ENCODE measurements at places on chromosomes 16 and 17.
A peak's percentile ranks its signal among the peaks of the same experiment; 100 is the strongest.

DNA sequence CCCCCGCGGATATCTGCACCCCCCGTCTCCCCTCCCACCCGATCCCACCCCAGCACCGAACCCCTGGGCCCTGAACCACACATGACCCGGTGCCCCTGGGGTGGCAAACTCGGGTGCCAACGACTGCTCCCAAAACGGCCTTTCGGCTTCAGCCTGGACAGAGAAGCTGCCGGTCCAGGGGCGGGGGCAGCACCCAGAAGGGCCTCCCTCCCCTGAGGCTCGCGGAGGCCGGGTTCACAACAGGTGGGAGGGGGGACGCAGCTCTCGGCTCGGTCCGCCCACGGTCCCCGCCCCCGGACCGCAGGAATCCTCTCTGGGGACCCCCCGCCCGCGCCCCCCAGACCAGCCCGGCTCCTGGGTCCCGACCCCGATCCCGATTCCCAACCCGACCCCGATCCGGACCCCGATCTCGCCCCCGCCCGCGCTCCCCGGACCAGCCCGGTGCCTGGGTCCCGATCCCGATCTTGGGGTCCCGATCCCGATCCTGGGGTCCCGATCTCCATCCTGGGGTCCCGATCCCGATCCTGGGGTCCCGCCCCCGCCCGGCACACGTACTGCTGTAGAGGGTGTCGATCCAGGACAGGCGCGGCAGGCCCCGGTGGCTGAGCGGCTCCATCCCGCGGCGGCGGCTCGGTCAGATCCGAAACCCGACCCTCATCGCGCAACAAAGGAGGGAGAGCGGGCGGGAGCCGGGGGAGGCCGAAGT is 516 bp downstream of the ABR start:
- DNase-seq = no peak

GRCh38 chr16:57600048-57600835 is 28.2 kb upstream of the ADGRG1 start:
- DNase-seq = peak; percentile 64

DNA sequence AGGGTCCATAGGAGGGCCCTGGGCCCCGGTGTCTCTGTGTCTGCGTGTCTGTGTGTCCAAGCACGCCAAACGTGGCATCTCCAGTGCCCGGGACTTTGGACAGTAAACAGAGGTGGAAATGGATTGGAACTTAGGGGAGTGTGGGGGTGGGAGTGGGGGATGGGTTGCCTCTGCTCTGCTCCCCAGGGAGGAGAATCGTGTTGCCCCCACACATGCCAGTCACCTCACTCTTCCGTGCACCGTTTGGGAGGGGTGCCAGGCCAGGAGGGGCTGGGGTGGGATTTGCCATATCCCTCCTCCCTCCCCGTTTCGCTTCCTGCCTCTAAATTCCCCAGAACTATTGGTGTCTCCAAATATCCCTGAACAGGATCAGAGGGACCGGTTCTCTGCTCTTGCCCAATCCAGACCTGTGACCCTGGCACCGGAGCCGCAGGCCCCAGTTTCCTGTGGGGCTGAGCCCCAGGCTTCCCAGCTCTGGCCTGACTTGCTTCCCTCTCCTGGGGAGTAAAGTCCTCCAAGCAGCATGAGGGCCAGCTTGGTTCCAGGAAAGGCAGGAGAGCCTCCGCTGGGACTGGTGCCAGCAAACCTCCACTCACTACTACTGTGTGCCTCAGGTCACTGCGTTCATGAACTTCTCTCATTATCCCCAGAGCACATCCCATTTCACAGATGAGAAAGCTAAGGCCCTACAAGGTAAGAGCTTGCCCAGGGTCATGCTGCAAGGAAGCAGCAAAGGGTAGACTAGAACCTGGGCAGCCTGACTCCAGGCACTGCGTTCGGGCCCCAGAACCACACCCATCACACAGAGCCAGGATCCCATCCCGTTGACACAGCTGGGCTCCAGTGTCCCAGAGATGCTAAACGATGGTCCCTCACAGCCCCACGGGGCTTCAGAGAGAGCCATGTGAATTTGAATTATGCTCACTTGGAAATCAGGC is at the start of gene ASGR1:
TSS of gene ASGR1 (minus strand) at position 54 of the 938 bp plus-strand sequence. CDS start 807 bp downstream, outside the sequence.
- DNase-seq = no peak

GRCh38 chr17:76816590-76817135 is 51.5 kb upstream of the MGAT5B start:
- peak; percentile 71 for DNase-seq

DNA sequence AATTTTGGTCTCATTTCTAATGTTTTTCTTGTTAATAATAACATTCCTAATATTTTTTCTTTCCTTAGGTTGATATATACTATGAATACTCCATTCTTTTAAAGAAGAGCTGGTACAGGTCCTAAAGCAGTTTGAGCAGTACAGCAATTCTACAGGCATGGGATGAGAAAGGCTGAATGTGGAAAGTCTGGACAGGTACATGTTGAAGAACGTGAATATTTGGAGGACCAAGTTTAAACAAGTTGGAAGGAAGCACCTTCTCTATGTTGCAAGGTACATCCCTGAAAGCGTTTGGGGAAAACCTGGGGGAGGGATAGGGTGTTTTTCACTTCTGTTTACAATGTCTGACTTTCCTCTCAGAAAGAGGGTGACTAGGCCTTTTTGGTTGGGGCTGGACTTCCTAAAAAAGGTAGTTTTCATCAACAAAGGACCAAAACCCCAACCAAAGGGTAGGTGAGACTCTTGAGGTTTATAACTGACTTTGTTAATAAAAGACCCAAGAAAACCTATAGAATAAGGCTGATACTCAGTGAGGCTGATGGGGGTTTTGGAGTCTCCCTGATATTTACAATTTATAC is 95.9 kb upstream of the AXIN2 start:
- no peak for DNase-seq

- DNase-seq = peak; percentile 41
These were observed 84.2 kb downstream of the WWOX start for GRCh38 chr16:78183437-78184237.

DNA sequence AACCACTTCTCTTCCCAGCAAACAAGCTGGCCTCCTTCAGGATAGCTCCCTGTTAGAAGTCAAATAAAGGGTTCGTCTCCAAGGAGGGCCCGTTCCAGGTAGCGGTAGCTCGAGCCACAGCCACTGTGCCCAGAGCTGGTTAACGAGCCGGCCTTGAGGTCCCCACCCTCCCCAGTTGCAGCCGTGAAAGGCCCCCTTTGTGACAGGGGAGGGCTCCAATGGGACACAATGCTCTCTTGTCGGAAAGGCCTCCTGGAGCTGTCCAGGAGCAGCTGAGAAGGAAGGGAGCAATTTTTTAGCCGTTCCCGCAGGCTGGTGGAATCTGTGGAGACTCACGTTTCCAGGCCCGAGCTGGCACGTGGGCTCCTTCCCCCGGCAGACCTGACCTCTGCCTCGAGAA is 29.9 kb upstream of the FOXF1 start:
- DNase-seq = no peak

DNA sequence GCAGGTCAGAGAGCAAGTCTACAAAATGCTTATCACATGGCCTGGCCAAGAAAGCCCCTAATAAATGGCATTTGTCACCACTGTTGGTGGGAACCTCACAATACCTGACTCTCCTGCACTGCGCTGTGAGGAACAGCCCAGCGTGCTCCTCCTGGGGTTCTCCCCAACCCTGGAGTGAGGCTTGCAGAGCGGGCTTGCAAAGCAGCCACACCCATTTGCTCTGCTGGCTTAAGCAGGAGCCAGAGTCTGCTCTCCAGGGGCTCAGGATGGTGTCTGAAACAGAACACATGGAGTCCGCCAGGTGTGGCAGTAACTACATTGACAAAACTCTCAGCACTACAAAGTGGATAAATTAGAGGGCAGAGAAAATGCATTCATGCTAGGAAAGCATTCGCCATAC is 331.0 kb upstream of the CCL2 start:
- no peak for DNase-seq

- no peak for DNase-seq
These were observed 3.5 kb downstream of the MED1 start for GRCh38 chr17:39447561-39447960.
